Stimulated activated CD4-positive, alpha-beta T cell treated with anti-CD3 and anti-CD28 coated beads, Interleukin-2, amount 100 ng/mL, for 24 hours (primary cell): ENCODE measurements at places on chromosomes 6 and 20.

GRCh38 chr20:1813101-1813529, 82.1 kb upstream of the SIRPA start:
- DNase-seq = no peak

- DNase-seq = no peak
Measured at GRCh38 chr6:101650402-101651100, 257.0 kb downstream of the GRIK2 start.

DNA sequence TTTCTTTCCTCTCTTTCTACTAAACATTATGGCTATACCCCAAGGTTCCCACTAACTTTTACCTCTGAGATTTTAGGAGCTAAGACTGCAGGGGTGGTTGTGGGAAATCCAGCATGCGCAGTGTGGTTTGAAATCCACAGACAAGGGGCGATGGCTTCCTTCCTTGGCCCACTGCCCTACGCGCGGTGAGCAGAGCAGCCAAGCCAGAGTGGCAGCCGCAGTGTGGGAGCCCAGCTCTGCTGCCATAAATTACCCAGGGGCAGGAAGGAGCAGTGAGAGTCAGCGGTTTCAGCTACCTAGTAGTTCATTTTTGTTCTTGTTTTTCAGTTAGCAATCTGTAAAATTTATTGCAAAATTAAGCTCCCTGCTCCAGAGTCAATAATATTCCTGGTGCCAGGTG, 101.4 kb downstream of the BMP2 start:
- no peak for DNase-seq

- no peak for DNase-seq
Measured at GRCh38 chr6:71028877-71029252, 72.0 kb upstream of the B3GAT2 start.

DNA sequence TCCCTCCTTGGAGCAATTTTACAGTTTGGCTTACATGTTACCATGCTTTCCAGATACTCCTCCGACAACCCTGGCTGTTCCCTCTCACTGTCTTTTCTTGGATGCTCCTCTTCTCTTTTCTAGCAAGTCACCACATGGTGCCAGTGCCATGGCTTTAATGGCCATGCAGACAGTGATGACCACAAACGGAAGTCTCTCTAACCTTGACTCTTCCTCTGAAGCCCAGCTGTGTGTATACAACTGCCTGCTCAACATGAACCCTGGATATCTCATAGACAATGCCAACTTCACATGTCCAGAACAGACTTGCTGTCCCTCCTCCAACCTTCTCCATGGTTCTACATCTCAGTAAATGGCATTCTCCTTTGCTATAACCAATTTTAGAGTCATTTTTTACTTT, 49.8 kb upstream of the NEDD9 start:
- DNase-seq = no peak

GRCh38 chr20:62636446-62636845, 5.9 kb upstream of the SLCO4A1 start:
- DNase-seq = no peak

DNA sequence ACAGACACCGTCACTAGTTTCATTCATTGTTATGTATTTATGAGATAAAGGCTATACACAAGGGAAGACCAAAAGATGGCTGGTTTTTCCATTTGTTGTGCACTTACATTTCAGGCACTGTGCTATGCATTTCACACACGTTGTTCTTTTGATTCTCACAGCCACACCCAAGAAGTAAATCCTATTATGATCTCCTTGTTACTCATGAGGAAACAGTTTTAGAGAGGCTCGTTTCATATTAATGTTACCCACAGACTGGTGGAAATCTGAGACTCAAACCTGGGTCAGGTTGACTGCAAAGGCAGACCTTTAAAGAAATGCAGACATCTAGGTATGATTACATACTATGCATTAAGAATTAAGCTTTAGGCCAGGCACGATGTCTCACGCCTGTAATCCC, 34.9 kb downstream of the SHLD1 start:
- no peak for DNase-seq

- DNase-seq = no peak
Measured at GRCh38 chr6:142881290-142881689, 63.7 kb downstream of the HIVEP2 start.

GRCh38 chr6:11778648-11779328, at the start of gene ADTRP:
ADTRP (minus strand) TSS chr6:11778803; CDS start chr6:11778759, 44 bp downstream.
- no peak for DNase-seq
